ENCODE measurements at places on chromosomes 7 and 10. TPM values are rescaled to one million over a fixed set of nuclear protein-coding genes. Genes with fewer than 3 reads are reported as not detected.

DNA sequence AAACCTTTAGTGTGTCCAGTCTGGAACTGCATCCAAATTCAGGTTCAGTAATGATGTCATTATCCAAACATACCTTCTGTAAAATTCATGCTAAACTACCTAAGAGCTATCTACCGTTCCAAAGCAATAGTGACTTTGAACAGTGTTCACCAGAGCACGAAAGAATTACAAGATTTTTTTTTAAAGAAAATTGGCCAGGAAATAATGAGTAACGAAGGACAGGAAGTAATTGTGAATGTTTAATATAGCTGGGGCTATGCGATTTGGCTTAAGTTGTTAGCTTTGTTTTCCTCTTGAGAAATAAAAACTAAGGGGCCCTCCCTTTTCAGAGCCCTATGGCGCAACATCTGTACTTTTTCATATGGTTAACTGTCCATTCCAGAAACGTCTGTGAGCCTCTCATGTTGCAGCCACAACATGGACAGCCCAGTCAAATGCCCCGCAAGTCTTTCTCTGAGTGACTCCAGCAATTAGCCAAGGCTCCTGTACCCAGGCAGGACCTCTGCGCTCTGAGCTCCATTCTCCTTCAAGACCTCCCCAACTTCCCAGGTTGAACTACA, 694 bp upstream of the FAS start:
- no peaks in the 10 kb centered on the region for H3K36me3 ChIP-seq
- no peaks in the 10 kb centered on the region for H3K27me3 ChIP-seq
- peak overlapping the region; percentile 42 for H3K27ac ChIP-seq
- peak overlapping the region; percentile 85 for H3K4me3 ChIP-seq
- H3K4me1 ChIP-seq = peaks cover 26% of the 10 kb centered on the region
- DNase-seq = no peak

GBX1 gene
- not detected for total RNA-seq

DNA sequence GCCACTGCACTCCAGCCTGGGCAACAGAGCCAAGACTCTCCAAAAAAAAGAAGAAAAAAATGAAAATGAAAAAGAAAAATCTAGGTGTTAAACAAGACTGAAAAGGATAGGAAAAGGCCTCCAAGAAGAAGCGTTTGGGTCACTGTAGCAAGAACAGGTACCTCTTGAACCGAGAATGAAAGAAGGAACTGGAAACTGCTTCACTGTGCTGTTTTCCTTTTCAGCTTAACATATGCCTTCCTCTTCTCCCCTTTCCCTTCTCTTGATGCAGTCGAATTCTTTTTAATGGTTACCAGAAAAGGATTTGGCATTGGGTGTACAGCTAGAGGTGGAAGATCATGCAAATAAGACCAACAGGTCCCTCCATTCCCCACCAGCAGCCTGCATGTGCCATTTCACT, 28.1 kb downstream of the LRRC4 start:
- no peak for DNase-seq
- no peaks in the 10 kb centered on the region for H3K36me3 ChIP-seq
- H3K4me1 ChIP-seq = no peaks in the 10 kb centered on the region
- H3K4me3 ChIP-seq = no peak overlapping the region
- no peak overlapping the region for H3K27ac ChIP-seq

AKR1B15 gene
- 3.2 TPM for total RNA-seq

DNA sequence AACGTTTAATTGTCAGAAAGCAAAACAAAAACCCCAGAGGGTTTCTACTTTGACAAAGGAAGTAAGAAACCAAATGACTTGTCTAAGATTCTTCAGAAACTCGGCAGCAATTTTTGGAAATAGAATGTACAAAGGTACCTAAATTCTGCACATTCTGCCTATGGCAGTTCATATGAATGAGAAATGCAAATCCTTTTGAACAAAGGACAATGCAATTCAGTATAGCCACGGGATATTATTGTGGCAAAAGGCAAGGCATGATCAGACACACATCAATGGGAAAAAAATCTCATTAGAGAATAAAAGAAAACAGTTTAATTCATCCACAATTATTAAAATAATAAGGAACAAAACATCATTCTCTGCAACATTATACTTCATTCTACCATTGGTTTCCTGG, 93.4 kb downstream of the SEMA3C start:
- H3K4me1 ChIP-seq = peaks cover 14% of the 10 kb centered on the region
- no peak overlapping the region for H3K4me3 ChIP-seq
- no peaks in the 10 kb centered on the region for H3K27me3 ChIP-seq
- no peak for DNase-seq

- no peaks in the 10 kb centered on the region for H3K36me3 ChIP-seq
- DNase-seq = no peak
- H3K27ac ChIP-seq = no peak overlapping the region
- no peak overlapping the region for H3K4me3 ChIP-seq
- H3K4me1 ChIP-seq = peaks cover 21% of the 10 kb centered on the region
Observed at GRCh38 chr10:30505543-30506298, 71.7 kb downstream of the MAP3K8 start.

GRCh38 chr7:24833549-24833948, 76.3 kb upstream of the GSDME start:
- H3K4me1 ChIP-seq = no peaks in the 10 kb centered on the region
- no peaks in the 10 kb centered on the region for H3K27me3 ChIP-seq
- DNase-seq = no peak
- H3K4me3 ChIP-seq = no peak overlapping the region
- H3K27ac ChIP-seq = no peak overlapping the region

GRCh38 chr10:122495406-122496340, 34.3 kb downstream of the HTRA1 start:
- no peaks in the 10 kb centered on the region for H3K27me3 ChIP-seq
- peaks cover 10% of the 10 kb centered on the region for H3K4me1 ChIP-seq
- DNase-seq = no peak
- H3K4me3 ChIP-seq = no peak overlapping the region

DNA sequence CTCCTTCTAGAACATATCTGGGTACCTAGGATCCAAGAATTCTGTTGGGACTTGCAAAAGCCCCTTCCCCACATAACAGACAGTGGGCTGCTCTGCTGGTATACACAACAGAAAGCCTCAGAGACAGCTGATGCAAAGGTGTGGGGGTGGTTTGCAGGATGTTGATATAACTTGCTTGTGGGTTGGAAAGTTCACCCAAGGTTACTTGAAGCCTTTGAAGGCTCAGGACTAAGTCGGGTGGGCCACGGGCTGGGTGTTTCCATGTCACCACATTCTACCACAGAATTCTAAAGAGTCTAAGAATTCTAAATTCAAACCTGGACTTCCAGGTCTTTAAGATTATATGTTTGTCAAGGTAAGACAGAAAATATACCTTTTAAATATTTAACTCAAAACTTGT, 7.4 kb upstream of the NRCAM start:
- no peak overlapping the region for H3K27ac ChIP-seq
- H3K27me3 ChIP-seq = no peaks in the 10 kb centered on the region
- H3K36me3 ChIP-seq = no peaks in the 10 kb centered on the region
- 0 out of 2 replicates have a peak, but pooled peaks cover 5% of the 10 kb centered on the region for H3K4me1 ChIP-seq
- DNase-seq = no peak
- H3K4me3 ChIP-seq = no peak overlapping the region

DNA sequence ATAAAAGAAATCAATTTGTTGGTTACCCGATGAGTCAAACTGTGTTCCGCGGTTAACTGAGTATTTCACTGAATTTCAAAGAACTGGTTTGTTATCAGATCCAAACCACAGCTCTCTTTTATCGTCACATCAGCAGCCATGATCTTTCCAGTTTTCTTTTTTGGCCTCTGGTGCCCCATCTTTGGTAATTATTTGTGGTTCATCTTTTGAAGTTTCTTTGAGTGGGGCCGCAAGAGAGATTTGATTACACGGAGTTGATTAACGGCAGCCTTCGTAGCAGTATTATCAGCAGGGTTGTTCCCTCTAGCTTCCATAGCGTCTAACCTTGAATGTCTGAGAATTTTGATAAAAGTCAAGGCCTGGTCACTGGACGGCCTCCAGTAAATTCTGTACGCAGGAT, 154.9 kb upstream of the TNRC18 start:
- DNase-seq = no peak
- no peaks in the 10 kb centered on the region for H3K36me3 ChIP-seq
- H3K4me1 ChIP-seq = peaks cover 18% of the 10 kb centered on the region
- H3K4me3 ChIP-seq = no peak overlapping the region

LIPN gene
- total RNA-seq = not detected

XPNPEP1 gene
- total RNA-seq = 24.6 TPM

MMRN2 gene
- total RNA-seq = 12.1 TPM

OPALIN gene
- not detected for total RNA-seq

GRCh38 chr10:47104786-47105385, 193.7 kb downstream of the PTPN20 start:
- no peaks in the 10 kb centered on the region for H3K27me3 ChIP-seq
- no peak overlapping the region for H3K27ac ChIP-seq
- no peaks in the 10 kb centered on the region for H3K36me3 ChIP-seq
- no peaks in the 10 kb centered on the region for H3K4me1 ChIP-seq
- no peak overlapping the region for H3K4me3 ChIP-seq
- DNase-seq = no peak

SDHAF3 gene
- 27.4 TPM for total RNA-seq

- H3K4me3 ChIP-seq = no peak overlapping the region
- no peak overlapping the region for H3K27ac ChIP-seq
- no peak for DNase-seq
- no peaks in the 10 kb centered on the region for H3K4me1 ChIP-seq
- peaks cover 35% of the 10 kb centered on the region for H3K27me3 ChIP-seq
Observed at GRCh38 chr10:7185367-7185690, 225.5 kb downstream of the SFMBT2 start.

DNA sequence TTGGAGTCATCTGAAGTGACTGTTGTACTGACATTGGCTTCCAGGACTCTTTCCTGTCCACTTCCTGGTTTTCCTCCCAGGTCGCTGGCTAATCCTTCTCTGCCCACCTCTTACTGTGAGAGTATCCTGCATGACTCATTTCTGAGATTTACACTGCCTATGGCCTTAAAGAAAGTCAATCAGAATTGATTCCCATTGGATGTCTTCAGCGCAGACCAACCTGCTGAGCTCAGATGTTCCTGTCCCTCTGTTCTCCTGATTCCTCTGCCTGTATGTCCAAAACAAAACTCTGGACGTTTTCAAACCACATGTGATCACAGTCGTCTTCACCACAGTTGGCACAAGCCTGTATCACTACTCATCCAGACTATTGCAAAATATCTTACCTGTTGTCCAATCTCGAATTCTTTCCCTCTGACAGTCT, 262.1 kb downstream of the CREB5 start:
- H3K36me3 ChIP-seq = no peaks in the 10 kb centered on the region
- H3K4me1 ChIP-seq = peaks cover 20% of the 10 kb centered on the region
- H3K4me3 ChIP-seq = peak overlapping the region; percentile 1
- DNase-seq = peak; percentile 16

GRCh38 chr10:95447685-95448084, 113.5 kb downstream of the SORBS1 start:
- no peak for DNase-seq
- no peak overlapping the region for H3K4me3 ChIP-seq
- H3K27me3 ChIP-seq = no peaks in the 10 kb centered on the region

DNA sequence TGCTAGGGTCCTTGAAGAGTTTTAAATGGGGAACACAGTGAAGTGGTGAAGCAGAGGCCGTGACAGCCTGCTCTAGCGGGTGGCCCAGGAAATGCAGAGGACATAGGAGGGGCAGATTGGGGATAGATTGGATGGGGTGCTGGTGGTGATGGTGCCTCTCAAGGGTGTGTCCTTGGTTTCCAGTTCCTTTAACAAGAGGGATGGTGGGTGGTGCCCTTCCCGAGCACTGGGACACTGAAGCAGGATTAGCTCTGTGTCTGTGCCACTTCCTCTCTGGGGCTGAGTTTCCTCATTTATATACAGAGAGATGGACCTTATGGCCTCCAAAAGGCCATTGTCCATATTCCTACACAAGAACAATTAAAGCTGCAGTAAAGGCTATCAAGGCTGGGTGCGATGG, 285.5 kb downstream of the TCF7L2 start:
- H3K4me3 ChIP-seq = no peak overlapping the region
- DNase-seq = no peak
- no peaks in the 10 kb centered on the region for H3K36me3 ChIP-seq
- H3K27ac ChIP-seq = no peak overlapping the region

DNA sequence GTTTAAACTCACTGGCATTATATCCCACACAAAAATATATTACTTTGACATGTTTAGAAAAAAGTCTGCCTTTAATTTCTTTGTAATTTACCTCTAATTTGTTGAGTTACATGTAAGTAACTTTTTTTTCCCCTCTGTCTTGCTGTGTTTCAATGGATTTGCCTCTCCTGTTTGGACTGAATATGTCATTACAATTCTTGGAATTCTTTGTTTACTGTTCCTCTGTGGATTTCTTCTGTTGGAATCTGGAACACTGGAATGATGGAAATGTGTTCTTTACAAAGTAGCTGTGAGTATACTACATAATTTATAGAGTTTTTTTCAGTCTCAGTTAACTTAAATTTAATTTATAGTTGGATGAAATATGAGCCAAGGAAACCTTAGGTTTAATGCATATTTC, 30.4 kb downstream of the SEPTIN7 start:
- peaks cover 34% of the 10 kb centered on the region for H3K36me3 ChIP-seq
- H3K27me3 ChIP-seq = no peaks in the 10 kb centered on the region
- no peak for DNase-seq
- H3K4me3 ChIP-seq = no peak overlapping the region

- H3K27me3 ChIP-seq = no peaks in the 10 kb centered on the region
- no peak overlapping the region for H3K27ac ChIP-seq
- H3K4me3 ChIP-seq = no peak overlapping the region
- H3K4me1 ChIP-seq = no peaks in the 10 kb centered on the region
Observed at GRCh38 chr10:128854963-128855362, 612.1 kb upstream of the MGMT start.

Measured in PC-9 (cell line).